Bronchial smooth muscle cell (primary cell): ENCODE measurements at places on chromosomes 6 and 20. TPM values are rescaled to one million over a fixed set of nuclear protein-coding genes. Genes with fewer than 3 reads are reported as not detected.

HMGCLL1 gene
- 0.47 TPM in 1 of 2 replicates, not detected in the other for total RNA-seq

INSM1 gene
- not detected in 2 replicates for total RNA-seq

SRF gene
- 7.7 and 13.6 TPM in 2 replicates for total RNA-seq

HLA-G gene
- total RNA-seq, result 0.16 and 0.17 TPM in 2 replicates

BTNL2 gene
- not detected in 2 replicates for total RNA-seq

CNR1 gene
- under 0.01 TPM in 1 of 2 replicates, not detected in the other for total RNA-seq

RIMS1 gene
- total RNA-seq, result 0.16 and 0.17 TPM in 2 replicates
